Neural crest cell (in vitro differentiated cells): ENCODE measurements at places on chromosomes 7 and 10.

GRCh38 chr7:113246738-113247137 lies 128.4 kb upstream of the SMIM30 start:
- no peak for DNase-seq

DNA sequence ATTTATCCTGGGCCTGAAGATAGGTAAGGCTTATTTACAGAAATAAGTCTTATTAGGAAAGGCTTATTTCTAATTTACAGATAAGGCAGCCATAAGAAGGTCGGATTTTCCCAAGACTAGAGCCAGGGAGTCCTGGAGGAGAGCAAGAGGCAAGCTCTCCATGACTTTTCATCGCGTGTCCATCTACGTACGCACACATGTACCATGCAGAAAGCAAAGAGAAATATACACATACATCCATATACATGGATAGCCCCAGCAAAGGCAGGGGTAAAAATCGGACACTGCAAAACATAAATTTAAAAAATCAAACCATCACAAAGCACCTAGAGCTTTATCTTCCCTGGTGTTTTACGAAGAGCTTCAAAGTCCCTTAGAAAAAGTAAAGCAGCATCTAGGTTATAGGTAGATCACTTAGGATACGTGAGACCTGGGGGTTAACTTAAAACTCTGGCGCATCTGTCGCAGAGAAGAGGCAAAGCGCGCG lies 25.8 kb upstream of the ZRANB1 start:
- no peak for DNase-seq

DNA sequence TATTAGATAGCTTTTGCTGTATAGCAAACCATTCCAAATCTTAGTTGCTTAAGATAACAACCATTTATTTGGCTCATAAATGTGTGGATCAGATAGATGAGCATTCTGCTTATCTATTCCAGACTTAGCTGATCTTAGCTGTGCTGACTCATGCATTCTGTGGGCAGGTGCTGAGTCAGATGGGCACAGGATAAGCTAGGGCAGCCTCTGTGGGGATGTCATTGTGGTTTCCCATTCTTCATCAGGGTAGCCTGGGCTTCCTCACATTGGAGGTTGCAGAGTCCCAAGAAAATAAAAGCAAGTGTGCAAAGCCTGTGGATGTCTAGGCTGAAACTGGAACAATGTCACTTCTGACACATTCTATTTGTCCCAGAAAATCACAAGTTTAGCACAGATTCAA lies 917.0 kb downstream of the TYW1 start:
- no peak for DNase-seq

- DNase-seq: no peak
Observed at GRCh38 chr7:142053988-142054387, 57.5 kb upstream of the MGAM2 start.

DNA sequence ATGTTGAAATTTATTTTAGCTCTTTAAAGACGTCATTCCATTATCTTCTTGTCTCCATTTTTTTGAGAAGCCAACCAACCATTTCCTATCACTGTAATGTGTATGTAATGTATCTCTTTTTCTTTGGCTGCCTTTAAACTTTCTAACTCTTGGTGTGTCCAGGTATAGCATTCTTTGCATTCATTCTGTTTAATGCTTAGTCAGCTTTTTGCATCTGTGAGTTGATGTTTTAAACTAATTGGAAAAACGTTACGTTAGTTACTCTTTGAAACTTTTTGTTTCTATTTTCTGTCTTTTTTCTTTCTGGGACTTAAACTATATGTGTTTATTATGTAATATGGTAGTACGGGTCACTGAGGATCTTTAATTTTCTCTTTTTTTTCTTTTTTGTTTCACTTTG lies 77.4 kb upstream of the PPP1R9A start:
- DNase-seq: no peak

DNA sequence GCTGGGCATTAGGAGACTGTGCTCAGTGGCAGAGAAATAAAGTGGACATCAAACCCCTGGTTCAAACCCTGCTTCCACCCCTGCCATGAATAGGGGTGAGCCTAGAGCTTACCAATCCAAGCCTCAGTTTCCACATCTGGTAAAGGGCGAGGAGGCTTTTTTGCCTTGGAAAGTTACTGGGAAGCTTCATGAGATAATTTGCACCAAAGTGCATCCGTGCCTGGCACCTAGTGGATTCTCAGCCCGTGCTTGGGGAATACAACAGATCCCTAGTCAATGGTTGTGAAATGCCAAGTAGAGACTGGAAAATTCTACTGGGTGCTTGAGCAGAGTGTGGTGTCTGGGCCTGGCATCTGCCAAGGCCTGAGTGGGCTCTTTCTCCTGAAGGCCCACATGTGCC lies 158.7 kb upstream of the ZMIZ1 start:
- DNase-seq: no peak

DNA sequence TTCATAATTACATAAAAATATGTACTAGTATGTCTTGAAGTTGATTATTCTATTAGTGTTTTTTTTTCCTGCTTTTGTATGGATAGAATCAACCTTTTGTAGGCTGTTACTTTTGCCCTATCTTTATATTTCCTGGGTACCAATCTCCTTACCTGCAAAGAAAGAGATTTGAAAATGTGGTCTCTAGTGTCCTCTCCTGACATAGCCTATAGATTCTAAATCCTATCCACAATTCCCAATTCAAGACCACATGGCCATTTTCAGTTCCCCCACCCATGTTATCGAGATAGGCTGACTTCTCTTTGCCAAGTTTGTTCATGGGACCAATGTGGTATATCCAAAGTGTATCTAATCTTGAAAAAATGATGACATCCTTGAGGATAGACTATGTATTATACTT lies 269.4 kb upstream of the SEMA3D start:
- no peak for DNase-seq

DNA sequence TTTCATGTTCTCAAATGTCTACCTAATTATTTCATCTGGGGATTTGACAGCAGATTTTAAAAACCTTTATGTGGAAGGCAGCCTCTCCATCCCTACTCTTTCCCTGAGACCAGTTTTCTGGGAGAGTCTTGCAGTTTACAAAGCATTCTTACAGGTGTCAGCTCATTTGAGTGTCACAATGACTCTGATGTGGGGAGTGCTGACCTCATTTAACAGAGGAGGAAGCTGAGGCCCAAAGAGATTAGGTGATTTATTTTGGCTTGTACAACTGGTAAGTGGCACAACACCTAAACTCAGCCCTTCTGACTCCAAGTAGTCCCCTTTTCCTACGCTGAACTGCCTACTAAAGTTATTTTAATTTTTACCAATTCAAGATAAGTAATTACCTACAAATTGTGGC lies 33.3 kb upstream of the MAT1A start:
- DNase-seq: no peak

- no peak for DNase-seq
Observed at GRCh38 chr7:36278620-36279172, 111.0 kb upstream of the ANLN start.

- DNase-seq: no peak
Observed at GRCh38 chr10:7260412-7260900, 150.4 kb downstream of the SFMBT2 start.

GRCh38 chr7:29563590-29564495 lies at the start of gene PRR15:
TSS of gene PRR15 (plus strand) at chr7:29563835. CDS start at chr7:29566330, 2,495 bp downstream.
- peak; percentile 31 for DNase-seq

- DNase-seq: no peak
Observed at GRCh38 chr7:128892521-128893250, 17.8 kb downstream of the KCP start.

- no peak for DNase-seq
Observed at GRCh38 chr10:44946205-44946604, 13.4 kb upstream of the RASSF4 start.

GRCh38 chr10:31721096-31721495 lies 207.5 kb downstream of the ARHGAP12 start:
- no peak for DNase-seq

- peak; percentile 73 for DNase-seq
Observed at GRCh38 chr7:31735991-31736982, 49.3 kb downstream of the PPP1R17 start.

DNA sequence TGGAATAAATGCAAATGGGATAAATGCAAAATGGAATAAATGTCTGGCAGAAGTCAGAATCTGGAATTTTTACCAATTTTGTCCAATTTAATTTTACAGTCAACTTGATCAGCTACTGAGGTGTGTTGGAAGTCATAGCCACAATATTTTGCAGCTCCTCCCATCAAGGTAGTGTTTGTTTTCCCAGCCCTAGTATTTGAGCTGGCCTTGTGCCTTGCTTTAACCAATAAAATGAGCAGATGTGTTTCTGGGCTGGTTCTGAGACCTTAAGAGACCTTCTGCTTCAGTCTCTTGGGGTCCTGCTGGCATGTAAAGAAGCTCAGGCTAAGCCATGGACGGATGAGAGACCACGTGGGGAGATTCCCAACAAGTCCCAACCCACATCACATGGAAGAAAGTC lies 42.7 kb upstream of the RSBN1L start:
- DNase-seq: no peak

DNA sequence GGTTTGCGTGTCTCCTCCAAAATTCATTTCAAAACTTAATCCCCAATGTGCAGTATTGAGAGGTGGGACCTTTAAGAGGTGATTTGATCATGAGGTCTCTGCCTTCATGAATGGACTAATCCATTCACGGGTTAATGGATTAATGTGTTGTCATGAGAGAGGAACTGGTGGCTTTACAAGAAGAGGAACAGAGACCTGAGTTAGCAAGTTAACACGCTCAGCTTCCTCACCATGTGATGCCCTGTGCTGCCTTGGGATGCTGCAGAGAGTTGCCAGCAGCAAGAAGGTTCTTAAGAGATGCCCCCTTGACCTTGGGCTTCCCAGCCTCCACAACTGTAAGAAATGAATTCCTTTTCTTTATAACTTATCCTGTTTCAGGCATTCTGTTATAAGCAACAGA lies 3.7 kb upstream of the TCTN3 start:
- DNase-seq: no peak

GRCh38 chr7:157335991-157336382 lies 817 bp upstream of the DNAJB6 start:
- no peak for DNase-seq

DNA sequence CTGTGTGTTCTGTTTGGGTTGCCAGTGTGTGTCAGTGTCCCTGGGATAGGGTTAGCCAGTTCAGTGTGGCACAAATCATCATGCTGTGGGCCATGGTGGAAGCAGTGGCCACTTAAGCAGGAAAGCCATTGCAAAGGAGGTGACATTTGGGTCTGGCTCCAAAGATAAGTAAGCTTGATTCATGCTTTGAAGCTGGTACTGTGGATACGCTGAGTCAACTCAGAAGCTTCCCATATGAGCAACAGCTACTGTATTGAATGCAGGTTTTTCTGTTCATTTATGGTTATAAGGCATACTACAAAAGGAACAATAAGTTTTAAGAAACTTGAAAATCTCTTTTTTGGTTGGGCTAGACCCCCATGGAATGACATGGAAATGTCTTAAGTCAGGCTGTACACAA lies 143.1 kb downstream of the BMPER start:
- DNase-seq: no peak

DNA sequence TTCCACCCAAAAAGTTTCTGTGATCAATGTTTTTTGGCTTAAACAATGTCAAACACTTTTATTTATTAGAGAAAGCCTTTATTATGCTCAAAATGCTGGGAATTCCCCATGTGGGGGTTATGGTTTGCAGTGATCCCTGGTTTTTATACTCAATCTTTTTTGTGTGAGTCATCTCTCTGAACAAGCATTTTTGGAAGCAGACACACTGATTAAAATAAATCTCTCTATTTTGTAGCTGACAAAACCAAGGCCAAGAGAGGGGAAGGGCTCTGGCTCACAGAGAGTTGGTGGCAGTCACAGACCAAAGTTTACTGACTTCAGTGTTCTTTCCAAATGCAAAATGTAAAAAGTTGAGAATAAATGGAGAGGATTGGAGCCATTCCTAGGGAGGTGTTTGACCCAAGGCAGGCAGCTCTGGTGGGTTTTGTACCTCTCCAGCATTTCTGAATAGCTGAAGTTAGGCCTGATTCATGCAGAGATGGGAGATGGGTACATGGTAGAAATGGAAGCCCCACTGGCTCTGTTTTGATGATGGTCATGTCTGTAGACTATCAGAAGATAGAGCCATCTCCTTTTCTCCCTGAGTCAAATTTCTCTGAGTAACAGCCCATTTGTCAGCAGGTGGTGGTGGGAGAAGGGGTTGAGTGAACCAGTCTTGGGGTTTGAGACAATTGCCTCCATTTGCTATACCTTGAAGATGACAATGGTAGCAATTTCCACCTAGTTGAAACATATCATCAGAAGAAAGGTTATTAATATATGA lies 45.4 kb upstream of the NAMPT start:
- DNase-seq: no peak

DNA sequence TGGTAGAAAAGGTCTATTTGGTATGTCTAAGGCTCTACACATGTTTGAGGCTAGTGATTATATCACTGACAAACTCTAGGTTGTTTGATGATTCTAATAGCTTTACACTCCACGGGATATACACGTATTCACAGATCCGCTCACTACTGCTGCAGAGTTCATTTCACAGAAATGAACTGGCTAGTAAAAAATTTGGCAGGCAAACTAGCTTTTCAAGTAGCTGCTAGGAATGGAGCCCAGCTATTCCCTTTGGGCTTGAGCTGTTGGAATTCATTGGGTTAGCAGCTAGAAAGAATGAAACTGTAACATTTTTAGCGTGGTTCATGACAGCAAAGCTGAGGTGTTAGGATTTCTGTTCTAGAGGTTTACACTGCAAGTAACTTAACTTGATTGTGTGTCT lies 37.6 kb downstream of the R3HCC1L start:
- no peak for DNase-seq

- no peak for DNase-seq
Observed at GRCh38 chr7:132872034-132872433, 209.9 kb downstream of the CHCHD3 start.

DNA sequence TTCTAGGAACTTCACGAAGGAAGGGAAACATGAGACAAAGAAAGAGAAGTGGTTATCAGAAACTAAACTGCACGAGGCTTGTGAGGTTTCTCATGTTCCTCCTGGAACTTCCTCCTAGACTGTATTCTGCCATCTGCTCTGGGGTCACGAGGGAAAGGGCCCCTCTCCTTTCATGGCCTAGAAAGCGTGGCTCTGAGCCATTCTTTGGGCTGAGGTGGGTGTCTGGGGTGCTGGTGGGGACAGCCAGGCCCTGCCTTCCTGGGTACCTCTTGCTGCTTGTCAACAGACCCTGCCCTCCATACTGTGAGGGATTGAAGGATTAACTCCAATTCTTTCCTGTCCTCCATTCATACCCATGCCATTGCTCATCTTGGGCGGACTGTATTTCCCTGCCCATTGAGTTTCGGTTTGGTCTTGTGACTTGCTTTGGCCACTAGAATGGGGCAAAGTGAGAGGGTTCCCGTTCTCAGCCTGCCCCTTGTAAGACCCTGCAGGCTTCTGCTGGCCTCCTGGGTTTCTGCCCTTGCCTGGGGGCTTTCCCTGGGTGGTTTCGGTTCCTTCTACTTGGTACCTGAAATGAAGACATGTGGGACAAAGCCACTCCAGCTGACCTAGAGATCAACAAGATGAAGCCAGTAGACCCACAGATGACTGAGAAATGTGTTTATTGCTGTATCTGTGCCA lies 14.9 kb upstream of the GIMAP8 start:
- no peak for DNase-seq
